ENCODE measurements at places on chromosomes 2 and 18.

GRCh38 chr2:217977840-217978535, 24.8 kb downstream of the TNS1 start:
- DNase-seq, result no peak

- DNase-seq, result no peak
Observed at GRCh38 chr2:150850641-150851040, 363.2 kb upstream of the RND3 start.

DNA sequence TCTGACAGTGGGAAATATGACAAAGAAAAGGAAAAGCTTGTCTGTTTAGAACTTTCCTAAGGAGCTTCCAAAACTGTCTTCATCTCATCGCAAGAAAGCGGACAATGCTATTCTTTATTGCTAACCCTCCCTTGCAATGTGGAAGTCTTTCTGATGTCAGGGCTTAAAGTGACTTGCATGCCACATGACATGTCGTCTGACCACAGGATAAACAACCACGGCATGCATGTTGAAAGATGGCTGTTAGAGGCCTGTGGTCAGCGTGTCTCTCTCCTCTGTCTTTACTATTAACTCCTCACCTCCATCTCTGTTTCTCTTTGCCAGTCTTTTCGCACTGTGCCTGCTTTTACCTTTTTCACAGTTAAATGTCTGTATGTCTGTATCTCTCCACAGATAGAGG, 389.8 kb downstream of the LNPK start:
- no peak for DNase-seq

DNA sequence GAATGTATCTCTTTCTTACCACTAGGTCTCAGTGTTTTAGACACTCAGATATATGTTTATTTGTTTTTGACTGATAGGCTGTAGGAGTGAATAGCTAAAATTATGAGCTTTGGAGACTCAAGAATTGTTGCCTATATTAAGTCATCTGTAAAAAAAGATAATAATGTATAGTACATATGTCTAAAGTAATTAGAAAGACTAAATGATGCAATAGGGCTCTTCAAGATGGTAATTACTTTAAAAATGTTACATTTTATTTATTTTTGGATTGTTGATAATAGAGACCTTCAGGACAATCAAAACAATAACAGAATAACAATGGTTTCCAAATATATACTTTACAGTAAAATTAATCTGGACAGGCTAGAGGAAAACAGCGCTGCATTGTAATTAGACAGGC, 19.9 kb upstream of the SCN7A start:
- DNase-seq, result no peak

DNA sequence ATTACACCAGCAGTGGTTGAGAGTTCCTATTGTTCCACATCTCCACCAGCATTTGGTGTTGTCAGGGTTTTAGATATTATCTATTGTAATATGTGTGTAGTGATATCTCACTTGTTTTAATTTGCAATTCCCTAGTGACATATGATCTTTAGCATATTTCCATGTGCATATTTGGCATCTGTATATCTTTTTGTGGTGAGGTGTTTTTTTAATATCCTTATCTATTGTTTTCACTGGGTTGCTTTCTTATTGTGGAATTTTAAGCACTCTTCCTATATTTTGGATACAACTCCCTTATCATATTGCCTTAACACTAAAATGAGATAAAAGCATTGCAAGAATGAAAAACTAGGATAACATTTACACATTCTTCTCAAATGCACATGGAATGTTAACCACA, 453.9 kb upstream of the FSIP2 start:
- no peak for DNase-seq

DNA sequence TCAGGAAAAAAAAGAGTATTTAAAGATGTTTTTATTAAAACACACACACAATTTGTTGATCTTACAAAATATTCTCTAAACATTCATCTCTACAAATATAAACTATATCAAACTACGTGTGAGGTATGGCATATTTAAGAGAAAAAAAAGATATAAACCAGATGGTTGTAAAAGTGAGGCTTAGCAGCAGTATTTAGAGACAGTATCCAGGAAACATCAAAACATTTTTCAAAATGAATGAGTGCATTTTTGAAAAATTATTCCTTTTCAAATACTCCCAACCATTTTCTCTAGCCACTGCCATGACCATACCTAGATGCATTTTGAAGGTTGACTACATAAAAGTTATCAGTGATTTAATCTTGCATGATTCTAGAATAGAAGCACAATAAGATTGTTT, 38.2 kb upstream of the RAB27B start:
- no peak for DNase-seq

GRCh38 chr2:84841577-84841976, 39.3 kb downstream of the TRABD2A start:
- DNase-seq, result peak; percentile 30

DNA sequence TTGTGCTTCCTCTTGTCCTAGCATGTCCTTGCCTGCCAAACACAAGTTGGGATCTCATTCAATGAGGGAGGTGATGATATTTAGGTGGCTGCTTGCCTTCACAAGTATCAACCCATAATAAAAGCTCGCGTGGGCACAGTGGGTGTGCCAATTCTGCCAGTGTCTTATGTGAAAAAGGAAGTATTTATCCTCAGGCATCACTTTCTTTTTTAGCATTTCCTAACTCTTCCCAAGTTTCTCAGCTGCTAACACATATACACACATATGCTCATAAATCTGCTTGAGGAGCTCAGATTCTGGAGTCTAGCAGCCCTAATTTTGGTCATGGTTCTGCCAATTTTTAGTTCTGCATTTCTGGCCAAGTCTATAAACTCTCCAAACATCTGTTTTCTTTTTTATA, 319.5 kb upstream of the HNMT start:
- no peak for DNase-seq

DNA sequence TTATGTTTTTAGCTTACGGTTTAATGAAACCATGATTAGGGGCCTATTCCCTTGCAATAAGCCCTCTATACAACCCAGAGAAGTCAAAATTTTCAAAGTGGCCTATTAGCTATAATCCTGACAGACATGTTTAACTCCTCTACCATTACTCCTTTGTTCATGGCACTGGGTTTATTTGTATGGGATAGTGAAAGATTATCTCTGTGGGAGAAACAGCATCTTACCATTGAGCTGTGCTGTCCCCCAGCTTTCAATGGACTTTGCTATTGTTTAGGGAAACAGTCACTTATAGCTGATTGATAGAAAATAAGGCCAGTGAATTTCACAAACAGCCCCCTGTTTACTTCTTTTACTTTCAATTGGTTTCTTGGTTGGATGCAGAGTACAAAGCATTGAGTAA, 675.2 kb upstream of the GCFC2 start:
- no peak for DNase-seq

DNA sequence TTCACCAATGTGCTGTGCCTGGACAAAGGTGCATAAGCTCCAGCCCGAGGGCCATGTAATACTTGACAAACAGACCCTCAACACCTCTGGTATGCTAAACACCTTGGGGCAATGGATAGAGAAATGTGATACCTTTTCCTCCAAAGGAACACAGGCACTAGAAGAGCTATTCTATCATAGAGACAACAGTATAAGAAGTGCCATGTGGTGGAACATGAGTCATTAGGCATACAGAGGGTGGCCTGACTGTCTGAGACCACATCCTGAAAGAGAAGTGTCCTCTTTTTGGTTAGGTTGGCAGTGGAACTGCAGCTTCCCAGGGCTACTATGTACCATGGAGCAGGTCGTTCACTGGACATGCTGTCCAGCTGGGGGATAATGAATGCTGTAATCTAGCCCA, 153.9 kb downstream of the INSIG2 start:
- DNase-seq, result no peak

GRCh38 chr2:75041731-75042600, 83.5 kb downstream of the POLE4 start:
- DNase-seq, result no peak

DNA sequence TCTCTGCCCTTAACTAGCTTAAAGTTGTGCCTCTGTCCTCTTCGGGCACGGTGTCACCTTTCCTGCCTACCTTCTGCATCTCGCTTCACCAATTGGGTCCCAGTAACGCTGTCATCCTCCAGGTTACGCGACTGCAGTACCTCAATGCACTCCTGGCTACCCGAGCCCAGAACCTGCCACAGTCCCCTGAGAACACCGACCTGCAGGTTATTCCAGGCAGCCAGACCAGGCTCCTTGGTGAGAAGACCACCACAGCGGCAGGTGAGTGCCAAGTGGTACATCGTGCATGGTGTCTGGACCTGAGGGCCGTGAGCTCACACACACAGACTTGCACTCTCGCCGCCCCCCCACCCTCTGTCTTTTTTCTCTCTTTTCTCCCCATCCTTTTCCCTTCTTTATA, 12.8 kb downstream of the CNNM3 start:
- DNase-seq, result no peak

DNA sequence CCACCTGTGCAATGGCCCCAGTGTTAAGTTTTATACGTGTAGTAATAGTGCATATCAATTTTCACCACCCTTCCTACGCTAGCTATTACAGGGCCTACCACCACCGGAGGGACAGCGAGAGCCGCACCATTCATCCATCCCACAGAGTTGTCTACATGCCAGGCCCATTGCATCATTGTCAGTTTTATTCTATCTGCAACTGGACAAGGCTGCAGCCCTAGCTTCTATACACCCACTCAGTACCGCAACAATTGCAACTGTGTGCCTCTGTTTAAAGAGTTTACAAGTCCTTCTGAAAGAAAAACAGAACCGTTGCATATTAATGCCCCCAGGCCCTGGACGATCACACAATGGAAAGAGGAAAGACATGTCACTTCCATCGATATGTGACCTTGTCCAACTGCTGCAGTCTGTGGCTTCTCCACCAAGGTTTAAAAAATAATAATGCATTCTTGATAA, 58.6 kb downstream of the ZEB2 start:
- DNase-seq, result no peak

- no peak for DNase-seq
Observed at GRCh38 chr2:130762031-130762909, 6.9 kb downstream of the AMER3 start.

DNA sequence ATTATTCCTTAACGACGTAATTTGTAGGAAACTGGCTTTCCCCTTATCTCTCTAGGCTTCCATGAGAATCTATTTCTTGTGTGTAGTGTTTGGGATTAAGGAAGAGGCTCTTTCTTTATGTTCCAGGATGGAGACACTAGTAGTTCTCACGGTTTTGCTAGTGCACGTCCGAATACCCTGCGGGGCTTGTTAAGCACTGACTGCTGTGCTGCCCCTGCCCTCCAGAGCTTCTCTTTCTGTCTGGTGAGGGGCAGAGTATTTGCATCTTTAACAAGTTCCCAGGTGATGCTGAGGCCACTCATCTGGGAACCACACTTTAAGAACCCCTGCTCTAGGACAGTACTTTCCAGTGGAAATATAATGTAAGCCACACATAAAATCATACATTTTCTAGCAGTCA, 76.4 kb downstream of the SPATS2L start:
- no peak for DNase-seq

DNA sequence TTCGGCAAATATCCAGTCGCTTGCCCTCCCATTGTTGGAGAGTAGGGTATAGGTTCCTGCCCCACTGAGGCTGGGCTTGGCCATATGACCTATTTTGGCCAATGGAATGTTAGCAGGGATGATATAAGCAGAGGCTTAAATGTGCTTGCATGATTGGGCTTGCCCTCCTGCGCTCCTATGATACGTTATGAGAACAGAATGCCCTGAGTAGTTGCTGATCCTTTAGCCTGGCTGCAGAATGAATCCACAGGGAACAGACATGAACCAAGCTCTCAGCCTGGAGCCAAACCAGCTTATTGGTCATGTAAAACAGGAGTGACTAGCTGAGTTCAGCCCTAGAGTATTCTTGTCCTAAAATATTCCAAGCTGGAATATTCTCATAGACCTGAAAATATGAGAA, 34.8 kb upstream of the IMP4 start:
- no peak for DNase-seq

GRCh38 chr2:157259960-157260359, 2.5 kb downstream of the GALNT5 start:
- DNase-seq, result no peak

DNA sequence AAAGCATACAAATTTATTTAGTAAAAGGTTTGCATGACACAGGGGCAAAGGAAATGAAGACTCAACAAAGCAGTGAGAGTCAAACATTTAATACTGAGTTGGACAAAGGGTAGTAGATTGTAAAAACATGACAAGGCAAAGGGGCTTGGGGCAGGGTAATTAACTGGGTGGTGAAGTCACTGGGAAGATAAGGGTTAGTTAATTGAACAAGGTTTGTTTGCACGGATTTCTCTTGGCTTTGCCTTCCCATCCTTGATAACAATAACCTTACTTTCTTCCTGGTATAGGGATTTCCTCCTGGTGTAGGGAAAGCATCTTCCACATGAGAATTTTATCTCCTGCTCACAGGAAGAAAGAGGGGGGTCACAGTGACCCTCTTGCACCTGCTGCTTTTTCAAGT, 26.8 kb upstream of the RTTN start:
- no peak for DNase-seq

GRCh38 chr2:216431531-216431856, 19.2 kb downstream of the SMARCAL1 start:
- no peak for DNase-seq

DNA sequence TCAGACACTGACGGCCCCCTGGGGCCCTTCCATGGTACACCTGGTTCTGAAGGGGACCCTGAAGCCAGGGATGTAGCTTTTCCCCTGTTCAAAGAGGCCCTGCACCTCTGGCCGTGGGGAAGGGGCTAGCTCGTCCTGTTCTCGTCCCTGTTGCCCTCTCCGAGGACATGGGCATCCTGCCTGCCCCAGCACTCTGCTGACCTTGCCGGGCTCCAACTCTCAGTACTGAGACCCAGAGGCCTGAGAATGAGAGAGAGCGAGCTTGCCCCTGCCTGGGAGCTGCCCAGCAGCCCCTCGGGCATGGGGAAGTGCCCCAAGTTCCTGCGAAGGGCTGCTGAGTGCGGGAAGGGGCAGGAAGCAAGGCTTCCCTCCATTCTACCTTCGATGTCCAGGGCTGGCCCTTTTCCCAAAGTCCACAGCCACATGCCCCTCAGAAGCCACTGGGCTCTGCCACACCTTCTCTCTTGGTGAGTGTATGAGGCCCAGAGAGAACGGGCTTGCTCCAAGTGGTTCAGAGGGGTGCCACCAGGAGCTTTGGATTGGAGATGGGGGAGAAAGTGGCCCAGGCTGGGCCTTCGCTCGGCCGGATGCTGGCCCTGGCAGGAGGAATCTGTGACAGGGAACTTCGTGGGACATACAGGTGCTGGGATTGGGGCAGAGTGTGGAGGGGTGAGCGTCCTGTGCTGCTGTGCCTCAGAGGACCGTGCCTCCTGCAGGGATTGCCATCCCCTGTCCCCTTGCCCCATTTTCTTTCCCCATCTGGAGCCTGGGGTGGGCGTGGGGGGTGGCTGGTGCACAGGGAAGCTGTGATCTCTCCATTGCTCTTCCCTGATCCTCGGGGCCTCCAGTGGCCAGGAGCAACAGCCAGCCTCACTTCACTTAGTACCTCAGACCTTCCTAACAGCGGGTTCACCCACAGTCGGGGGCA, 50.8 kb downstream of the KCNIP3 start:
- DNase-seq, result no peak

GRCh38 chr2:17519486-17519885, 1.2 kb upstream of the RAD51AP2 start:
- DNase-seq, result no peak

GRCh38 chr2:141001750-141002149, 1129.1 kb downstream of the LRP1B start:
- DNase-seq, result no peak

Data from CD4-positive, alpha-beta T cell treated with Interleukin-6 at 100 ng/mL for 8 hours (primary cell).